ENCODE measurements at places on chromosomes 16 and 17.

- DNase-seq = no peak
Observed at GRCh38 chr16:9772526-9773225, 409.6 kb downstream of the GRIN2A start.

DNA sequence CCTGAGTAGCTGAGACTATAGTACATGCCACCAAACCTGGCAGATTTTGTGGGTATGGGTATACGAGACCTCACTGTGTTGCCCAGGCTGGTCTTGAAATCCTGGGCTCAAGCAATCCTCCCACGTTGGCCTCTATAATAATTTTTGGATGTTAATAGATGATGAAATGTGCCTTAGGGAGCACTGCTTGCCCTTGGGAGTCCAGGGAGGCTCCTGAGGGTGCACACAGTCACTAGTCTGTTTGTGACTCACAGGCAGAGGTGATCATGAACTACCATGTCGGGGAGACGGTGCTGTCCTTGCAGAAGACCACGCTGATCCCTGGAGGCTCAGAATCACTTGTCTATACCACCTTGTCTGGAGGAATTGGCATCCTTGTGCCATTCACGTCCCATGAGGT is 46.1 kb downstream of the SF3B3 start:
- DNase-seq = no peak

DNA sequence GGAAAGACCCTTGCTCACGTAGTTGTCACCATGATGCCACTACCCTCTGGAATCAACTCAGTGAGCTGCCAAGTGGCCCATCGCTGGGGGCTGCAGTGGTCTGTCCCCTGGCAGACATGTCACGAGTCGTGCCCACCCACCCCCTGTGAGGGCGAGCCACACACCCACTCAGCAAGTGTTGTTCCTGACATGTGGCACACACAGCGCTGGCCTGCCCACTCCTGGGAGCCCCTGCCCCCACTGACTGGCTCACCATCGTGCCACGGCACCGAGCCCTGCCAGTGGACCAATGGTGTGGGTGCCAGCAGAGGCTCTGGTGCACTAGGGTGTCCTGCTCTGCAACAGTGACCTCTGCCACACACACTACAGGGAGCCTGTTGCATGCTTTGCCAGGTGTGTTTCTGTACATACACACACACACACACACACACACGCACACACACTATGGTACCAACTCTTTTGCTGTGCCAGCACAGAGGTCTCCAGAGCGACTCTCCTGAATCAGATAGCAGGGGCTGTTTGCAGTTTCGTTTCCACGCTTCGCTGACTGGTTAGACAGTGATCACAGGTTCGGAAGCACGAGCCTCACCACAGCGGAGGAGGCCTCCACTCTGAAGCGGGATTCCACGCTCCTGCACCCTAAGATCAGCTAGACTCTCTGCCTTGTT is 7.7 kb downstream of the RTN4RL1 start:
- DNase-seq = no peak

DNA sequence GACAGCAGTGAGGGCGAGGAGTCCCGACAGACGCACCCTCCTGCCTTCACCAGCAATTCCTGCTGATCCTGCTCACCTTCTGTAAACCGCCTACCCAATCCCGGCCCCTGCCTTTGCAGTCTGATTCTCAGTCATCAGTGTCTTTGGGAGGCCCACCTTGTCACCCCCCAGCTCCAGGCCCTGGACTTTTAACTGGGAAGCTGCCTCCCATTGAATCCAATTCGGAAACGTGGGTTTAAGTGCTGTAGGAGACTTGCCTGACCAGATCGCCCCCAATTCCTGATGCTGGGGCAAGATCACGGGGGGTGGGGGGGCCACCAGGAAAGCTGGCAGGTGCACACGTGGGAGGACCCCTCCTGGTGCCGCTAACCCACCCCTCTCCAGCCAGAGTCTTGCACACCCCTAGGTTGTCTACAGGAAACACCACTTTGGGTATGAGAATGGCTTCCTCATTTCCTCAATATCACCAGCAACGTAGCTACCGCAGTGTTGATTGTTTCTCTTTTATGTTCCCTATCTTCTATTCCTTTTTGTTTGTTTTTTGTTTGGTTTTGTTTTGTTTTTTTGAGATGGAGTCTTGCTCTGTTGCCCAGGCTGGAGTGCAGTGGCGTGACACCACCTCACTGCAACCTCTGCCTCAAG is 46.6 kb upstream of the CMIP start:
- no peak for DNase-seq

- no peak for DNase-seq
Observed at GRCh38 chr17:7886227-7887037, 2.2 kb upstream of the CHD3 start.

- no peak for DNase-seq
Observed at GRCh38 chr17:66647391-66647983, 187.4 kb upstream of the CACNG5 start.

DNA sequence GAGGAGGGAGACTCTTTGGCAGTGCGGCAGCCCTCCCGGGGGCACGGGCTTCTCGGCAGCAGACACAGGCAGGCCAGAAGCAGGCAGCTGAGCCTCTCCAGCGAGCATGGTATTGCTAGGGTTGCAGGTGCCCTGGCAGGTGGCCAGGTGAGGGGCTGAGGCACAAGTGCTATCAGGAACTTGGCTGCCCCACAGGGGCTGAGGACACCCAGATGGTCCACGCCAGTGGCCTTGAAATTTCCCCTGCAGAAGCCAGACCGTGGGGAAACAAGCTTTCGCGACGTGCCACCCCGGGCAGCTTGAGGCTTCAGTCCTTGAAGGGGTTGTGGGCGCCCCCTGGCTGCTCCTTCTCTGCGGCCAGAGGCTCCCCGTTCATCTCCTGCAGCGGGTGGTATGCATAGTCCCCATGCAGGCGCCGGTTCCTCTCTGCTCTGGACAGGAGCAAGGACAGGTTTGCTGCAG is 8.5 kb downstream of the NAGPA start:
- peak; percentile 74 for DNase-seq

- DNase-seq = no peak
Observed at GRCh38 chr17:3482852-3483251, 7.1 kb downstream of the ASPA start.

DNA sequence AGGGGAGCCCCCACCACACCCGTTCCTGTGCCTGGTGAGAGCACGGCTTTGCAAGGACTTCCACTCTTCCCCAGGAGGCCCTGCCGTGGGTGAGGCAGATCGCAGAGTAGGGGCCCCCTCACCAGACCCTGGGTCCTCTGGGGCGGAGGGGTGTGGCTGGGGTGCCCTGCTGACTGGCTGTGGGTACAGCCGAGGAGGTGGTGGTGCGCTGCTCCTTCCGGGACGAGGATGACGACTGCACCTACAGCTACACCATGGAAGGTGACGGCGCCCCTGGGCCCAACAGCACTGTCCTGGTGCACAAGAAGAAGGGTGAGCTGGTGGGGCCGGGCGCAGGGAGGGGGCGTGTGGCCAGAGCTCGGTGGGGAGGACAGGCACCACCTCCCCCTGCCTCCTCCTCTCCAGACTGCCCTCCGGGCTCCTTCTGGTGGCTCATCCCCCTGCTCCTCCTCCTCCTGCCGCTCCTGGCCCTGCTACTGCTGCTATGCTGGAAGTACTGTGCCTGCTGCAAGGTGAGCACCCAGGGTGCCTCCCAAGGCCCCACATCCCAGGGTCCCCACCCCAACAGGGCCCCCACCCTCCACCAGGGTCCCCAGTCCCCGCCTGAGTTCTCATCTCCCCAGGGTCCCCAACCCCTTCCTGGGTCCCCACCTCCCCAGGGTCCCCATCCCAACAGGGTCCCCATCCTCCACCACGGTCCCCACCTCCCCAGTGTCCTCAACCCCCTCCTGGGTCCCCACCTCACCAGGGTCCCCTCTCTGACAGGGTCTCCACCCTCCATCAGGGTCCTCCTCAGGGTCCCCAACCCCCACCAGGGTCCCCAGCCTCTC is 16.1 kb downstream of the ITGB4 start:
- no peak for DNase-seq

DNA sequence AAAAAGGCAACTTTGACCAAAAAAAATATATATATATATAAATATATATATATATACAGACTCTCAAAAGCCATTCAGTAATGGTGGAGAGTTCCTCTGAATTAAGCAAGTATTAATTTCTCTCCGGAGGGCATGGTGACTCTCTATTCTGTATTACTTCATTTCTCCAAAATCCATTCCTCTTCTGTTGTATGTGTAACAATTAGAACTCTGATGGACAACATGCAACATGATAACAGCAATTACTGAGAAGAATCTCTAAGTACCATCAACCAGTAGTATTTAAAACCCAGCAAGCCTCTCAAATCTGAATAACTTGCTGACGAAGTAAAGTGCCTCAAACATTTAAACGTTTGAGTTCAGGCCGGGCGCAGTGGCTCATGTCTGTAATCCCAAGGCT is 2.3 kb downstream of the GRB2 start:
- DNase-seq = no peak

- DNase-seq = no peak
Observed at GRCh38 chr17:44865931-44866330, 18.2 kb downstream of the HIGD1B start.

DNA sequence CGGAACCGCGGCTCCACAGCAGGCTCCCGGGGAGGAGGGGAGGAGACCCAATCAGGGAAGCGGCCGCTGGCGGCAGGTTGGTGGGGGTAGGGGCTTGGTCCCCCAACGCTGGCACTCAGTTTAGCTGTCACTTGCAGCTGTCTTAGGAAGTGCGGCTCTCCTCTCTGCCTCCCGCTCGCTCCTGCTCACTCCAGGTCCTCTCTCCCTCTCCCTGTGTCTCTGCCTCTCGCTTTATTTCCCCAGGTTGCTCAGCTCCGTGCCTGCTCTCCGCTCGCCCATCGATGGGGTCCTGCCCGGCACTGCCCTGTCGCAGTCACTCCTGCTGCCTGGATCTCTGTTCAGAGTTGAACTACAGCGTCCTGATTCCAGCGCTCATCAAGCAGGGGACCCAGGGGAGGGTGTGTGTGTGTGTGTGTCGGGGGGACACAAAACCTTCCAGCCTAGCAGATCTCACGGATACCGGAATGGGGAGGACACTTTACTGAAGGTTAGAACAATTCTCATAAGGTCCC is 145.6 kb downstream of the ENGASE start:
- DNase-seq = no peak

- DNase-seq = no peak
Observed at GRCh38 chr16:85674828-85675227, 13.9 kb downstream of the GINS2 start.

- no peak for DNase-seq
Observed at GRCh38 chr17:13558588-13558987, 43.1 kb downstream of the HS3ST3A1 start.

- peak; percentile 12 for DNase-seq
Observed at GRCh38 chr16:11640987-11641817, 27.1 kb upstream of the SNN start.

- no peak for DNase-seq
Observed at GRCh38 chr16:70692130-70692872, 6.4 kb upstream of the MTSS2 start.

GRCh38 chr16:21937336-21937829 is 15.8 kb upstream of the UQCRC2 start:
- no peak for DNase-seq

DNA sequence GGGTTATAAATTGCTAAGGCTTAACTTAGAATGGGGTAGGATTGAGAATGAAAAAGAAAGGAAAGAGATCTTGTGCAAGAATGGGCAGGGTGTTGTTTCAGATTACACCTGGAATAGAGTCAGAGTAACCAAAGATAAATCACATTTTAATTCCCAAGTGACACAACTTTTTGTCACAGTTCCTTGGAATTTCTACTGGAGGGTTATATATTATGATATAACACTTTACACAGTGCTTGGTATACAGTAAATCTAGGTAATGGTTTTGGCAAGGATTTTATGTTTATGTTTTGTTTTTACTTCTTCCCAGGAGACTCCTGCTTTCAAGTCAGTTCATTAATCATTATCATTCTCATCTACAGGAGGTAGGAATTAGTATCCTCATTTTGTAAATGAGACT is 115.7 kb upstream of the KCNJ16 start:
- DNase-seq = no peak

GRCh38 chr17:45432405-45433158 is at the start of gene ARHGAP27:
Gene ARHGAP27, minus strand, starts transcription at chr17:45432870. Its CDS starts 2,591 bp downstream, at chr17:45430279.
- no peak for DNase-seq

GRCh38 chr16:85717393-85718152 is 28.8 kb upstream of the GINS2 start:
- no peak for DNase-seq

DNA sequence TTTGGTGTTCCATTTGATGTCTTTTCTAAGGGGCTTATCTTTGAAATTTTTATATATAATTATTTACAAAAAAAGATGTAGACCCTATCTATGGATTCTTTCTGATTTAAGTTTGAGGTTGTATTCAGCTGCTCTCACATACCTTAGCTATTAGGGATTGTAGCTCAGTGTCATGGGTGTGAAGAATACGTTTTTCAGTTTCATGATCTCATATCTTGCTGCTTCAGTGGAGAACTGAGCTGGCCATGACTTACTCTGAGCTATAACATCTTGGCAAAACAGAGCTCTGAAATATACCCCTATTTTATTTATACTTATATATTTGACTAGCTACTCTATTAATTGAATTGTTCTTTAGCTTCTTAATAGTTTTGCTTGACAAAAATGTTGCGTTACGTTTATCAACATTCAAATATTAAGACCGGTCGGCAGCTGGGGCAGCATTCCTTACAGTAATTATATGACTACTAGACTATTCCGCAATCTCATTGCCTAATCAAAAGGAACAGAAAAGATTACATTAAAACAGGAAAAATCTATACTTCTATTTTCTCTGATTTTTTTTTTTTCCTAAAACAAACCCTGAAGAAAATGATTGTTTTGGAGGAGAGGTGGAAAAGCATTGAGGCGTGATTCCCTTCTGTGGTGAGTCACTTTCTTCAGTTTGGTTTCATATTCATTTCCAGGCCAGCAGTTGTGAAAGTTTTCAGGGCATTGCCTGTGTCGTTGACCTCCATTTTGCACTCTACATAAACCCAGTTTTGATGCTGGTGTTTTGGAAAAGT is 24.1 kb upstream of the KRT24 start:
- DNase-seq = no peak

DNA sequence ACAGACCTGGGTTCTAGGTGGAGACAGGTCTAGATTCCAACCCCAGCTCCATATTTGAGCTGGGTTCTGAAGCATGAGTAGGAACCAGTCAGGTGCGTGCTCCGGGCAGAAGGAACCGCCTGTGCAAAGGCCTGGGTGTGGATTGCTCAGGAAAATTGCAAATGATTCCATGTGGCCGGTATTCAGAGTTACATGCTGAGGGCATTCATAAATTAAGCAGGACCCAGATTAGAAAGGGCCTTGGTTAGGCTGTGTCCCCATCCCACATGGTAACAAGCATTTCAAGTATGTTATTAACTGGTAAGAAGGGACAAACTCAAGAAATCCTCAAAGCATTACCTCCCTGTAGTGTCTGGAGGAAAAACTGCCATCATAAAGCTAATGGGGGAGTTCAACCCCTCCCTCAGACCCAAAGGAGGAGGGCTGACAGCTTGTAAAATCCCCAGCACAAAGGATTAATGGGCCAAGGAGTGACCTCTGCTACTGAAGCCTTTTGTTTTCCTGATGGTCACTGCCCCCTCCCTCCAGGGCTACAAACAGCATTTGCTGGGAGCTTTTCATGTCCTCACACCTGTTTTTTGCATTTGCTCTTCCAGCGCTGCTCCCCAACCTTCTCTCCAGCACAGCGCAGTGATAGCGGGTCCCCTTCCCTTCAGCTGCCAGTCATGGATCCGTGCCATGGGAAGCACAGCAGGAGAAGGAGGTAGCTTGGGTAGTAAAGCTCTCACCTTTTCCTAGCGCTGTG is 218.0 kb downstream of the C16orf95 start:
- DNase-seq = no peak
